Right atrium auricular region (tissue), 2 donors: ENCODE measurements at places on chromosomes 2 and 18. TPM values are rescaled to one million over a fixed set of nuclear protein-coding genes. Genes with fewer than 3 reads are reported as not detected.
A peak's percentile ranks its signal among the peaks of the same experiment; 100 is the strongest.

GRCh38 chr2:223003191-223003590, 48.8 kb upstream of the KCNE4 start:
- DNase-seq, result no peak
- H3K27me3 ChIP-seq, result no peaks in the 10 kb centered on the region

DNA sequence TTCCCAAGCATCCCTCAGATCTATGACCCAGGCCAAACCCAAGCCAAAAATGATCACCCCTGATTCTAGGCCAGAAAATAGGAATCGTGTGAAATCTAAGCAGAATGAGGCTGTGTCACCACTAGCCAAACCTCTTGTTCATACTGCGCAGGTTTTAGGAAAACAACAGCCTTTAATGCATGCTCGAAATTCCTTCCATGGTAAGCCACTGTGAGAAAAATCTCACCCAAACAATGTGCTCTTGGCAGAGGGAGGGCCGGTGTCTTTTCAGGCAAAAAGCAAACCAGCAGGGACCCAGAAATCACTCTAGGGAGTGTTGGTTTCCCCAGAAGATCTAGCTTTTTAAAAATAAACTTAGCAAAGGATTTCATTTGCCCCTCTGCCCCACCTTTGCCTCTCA, 71.2 kb upstream of the FOSL2 start:
- no peak for DNase-seq
- no peak overlapping the region for H3K27ac ChIP-seq
- H3K36me3 ChIP-seq, result no peaks in the 10 kb centered on the region
- H3K4me3 ChIP-seq, result no peak overlapping the region

DNA sequence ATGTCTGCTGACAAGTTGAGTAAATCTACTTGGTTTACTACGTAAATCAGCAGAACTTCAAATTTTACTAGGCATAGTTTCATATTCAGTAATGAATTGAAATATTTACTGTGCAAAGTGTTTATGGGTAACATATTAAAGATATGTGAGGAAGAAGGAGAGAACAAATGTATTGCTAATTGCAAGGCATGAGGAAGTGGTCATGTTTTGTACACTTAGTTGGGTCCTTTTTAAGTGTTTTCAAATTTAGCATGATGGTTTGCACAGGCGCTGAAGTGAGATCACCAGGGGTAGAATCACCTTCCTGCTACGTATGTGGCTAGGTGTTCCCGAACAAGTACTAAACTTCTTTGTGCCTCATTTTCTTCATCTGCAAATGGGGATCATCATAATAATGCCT, 1534.4 kb downstream of the LRP1B start:
- H3K4me1 ChIP-seq, result no peaks in the 10 kb centered on the region
- DNase-seq, result no peak
- H3K27me3 ChIP-seq, result no peaks in the 10 kb centered on the region
- no peak overlapping the region for H3K4me3 ChIP-seq
- no peak overlapping the region for H3K27ac ChIP-seq
- no peaks in the 10 kb centered on the region for H3K36me3 ChIP-seq

DNA sequence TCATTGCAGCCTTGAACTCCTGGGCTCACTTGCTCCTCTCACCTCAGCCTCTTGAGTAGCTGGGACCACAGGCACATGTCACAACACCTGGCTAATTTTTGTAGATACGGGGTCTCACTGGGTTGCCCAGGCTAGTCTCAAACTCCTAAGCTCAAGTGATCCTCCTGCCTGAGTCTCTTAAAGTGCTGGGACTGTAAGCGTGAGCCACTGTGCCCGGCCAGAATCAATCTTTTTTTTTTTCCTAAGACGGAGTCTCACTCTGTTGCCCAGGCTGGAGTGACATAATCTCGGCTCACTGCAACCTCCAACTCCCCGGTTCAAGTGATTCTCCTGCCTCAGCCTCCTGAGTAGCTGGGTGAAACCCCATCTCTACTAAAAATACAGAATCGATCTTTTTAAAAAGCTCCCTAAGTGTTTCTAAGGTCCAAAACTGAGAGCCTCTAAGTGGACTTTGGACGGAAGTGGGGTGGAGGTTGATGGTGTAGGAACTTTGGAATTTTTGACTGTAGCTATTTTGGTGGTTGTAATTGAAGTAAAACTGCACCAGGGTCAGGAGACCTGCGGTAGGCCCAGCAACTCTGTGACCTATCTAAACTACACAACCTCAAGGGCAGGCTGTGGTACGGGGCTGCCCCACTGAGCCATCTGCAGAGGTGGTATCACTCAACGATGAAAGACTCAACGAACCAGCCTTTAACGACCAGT, 82.9 kb downstream of the POLR1A start:
- no peaks in the 10 kb centered on the region for H3K4me1 ChIP-seq
- no peak for DNase-seq
- no peak overlapping the region for H3K27ac ChIP-seq
- no peak overlapping the region for H3K4me3 ChIP-seq
- peaks cover 15% of the 10 kb centered on the region for H3K36me3 ChIP-seq
- no peaks in the 10 kb centered on the region for H3K27me3 ChIP-seq

GRCh38 chr18:66759050-66759828, 155.3 kb upstream of the CDH19 start:
- H3K27ac ChIP-seq, result no peak overlapping the region
- H3K36me3 ChIP-seq, result no peaks in the 10 kb centered on the region
- H3K27me3 ChIP-seq, result no peaks in the 10 kb centered on the region
- no peaks in the 10 kb centered on the region for H3K4me1 ChIP-seq

- H3K4me1 ChIP-seq, result peaks cover 33% of the 10 kb centered on the region
- H3K27ac ChIP-seq, result peak overlapping the region; percentile 44
- no peaks in the 10 kb centered on the region for H3K27me3 ChIP-seq
- H3K36me3 ChIP-seq, result no peaks in the 10 kb centered on the region
- H3K4me3 ChIP-seq, result no peak overlapping the region
Observed at GRCh38 chr2:239463541-239464165, 62.8 kb upstream of the HDAC4 start.

- no peaks in the 10 kb centered on the region for H3K36me3 ChIP-seq
- no peak for DNase-seq
- peaks cover 10% of the 10 kb centered on the region for H3K4me1 ChIP-seq
- no peaks in the 10 kb centered on the region for H3K27me3 ChIP-seq
- peak overlapping the region; percentile 67 for H3K27ac ChIP-seq
Observed at GRCh38 chr2:10101491-10101890, 21.0 kb upstream of the RRM2 start.

GRCh38 chr2:219285894-219286425, 6.8 kb downstream of the DNAJB2 start:
- no peaks in the 10 kb centered on the region for H3K27me3 ChIP-seq
- H3K36me3 ChIP-seq, result peaks cover 42% of the 10 kb centered on the region
- H3K4me3 ChIP-seq, result no peak overlapping the region
- peaks cover 19% of the 10 kb centered on the region for H3K4me1 ChIP-seq
- no peak overlapping the region for H3K27ac ChIP-seq

DNA sequence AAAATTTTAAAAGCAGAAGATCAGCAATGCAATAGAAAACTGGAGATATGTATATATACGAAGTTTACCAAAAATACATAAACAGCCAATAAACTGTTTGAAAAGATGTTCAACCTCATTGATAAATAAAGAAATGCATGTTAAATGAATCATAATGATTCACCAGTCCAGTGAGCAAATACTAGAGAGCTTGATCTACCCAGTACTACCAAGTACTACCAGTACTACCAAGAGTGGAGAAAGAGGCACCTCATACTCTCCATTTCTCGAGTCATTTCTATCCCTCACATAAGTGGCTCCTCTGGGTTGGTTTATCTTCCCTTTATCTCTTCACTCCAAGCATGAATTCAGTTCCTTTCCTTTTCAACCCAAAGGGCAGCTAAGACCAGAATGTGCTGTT, 138.9 kb downstream of the MREG start:
- no peaks in the 10 kb centered on the region for H3K4me1 ChIP-seq
- no peak overlapping the region for H3K27ac ChIP-seq
- H3K36me3 ChIP-seq, result no peaks in the 10 kb centered on the region
- H3K27me3 ChIP-seq, result no peaks in the 10 kb centered on the region
- H3K4me3 ChIP-seq, result no peak overlapping the region
- no peak for DNase-seq

GRCh38 chr2:163732727-163733126, 3.1 kb downstream of the FIGN start:
- no peaks in the 10 kb centered on the region for H3K36me3 ChIP-seq
- no peak for DNase-seq
- peak overlapping the region; percentile 62 for H3K4me3 ChIP-seq
- H3K4me1 ChIP-seq, result no peaks in the 10 kb centered on the region

DNA sequence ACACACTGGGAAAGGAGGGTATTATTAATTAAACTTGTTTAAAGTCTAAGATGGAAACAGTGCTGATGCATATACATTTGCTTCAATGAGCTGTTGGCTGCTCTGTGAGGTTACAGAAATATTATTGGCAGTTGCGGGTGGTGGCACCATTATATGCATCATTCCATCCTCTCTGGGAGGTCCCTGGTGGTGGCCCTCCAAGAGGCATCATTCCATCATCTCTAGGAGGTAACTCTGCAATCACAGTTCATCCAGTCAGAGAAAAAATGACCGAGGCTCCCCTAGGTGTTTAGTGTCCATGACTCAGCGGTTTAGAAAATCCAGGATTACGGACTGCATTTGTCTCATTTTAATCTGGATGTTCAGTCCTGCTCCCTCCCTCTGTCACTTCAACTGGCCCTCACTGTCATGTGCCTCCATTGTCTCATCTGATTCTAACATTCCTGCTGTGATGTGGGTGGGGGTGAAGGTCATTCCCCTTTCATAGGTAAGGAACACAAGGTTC, 15.4 kb downstream of the AFF3 start:
- H3K27ac ChIP-seq, result no peak overlapping the region
- no peak for DNase-seq
- H3K27me3 ChIP-seq, result no peaks in the 10 kb centered on the region

- peaks cover 13% of the 10 kb centered on the region for H3K27me3 ChIP-seq
- no peak within 1 kb of the TSS for H3K27ac ChIP-seq
- H3K4me3 ChIP-seq, result peak within 1 kb of the TSS; percentile 45
- no peak for DNase-seq
- H3K4me1 ChIP-seq, result peaks cover 28% of the 10 kb centered on the region
Observed at GRCh38 chr18:72867746-72868584, at the start of gene NETO1. NETO1 (minus strand) TSS chr18:72867987; CDS start chr18:72867291, 696 bp downstream.

DNA sequence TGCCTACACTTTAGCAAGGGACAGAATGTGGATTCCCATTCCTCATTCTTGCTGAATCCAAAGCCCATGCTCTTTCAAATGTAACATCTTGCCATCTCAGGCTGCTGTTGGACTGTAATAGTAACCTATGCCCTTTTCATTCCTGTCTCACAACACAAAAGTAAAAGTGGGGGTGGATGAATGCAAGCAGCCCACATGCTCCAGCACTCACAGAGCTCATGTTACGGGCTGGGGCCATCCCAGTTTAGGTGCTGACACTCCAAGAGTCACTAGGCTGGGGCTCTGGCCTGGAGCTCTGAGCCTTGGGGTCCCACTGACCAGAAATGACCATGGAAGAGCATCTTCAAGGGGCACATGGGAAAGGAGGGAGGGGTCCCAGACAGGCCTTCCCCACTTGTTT, 47.6 kb downstream of the CCBE1 start:
- DNase-seq, result peak; percentile 44
- H3K4me3 ChIP-seq, result no peak overlapping the region

DNA sequence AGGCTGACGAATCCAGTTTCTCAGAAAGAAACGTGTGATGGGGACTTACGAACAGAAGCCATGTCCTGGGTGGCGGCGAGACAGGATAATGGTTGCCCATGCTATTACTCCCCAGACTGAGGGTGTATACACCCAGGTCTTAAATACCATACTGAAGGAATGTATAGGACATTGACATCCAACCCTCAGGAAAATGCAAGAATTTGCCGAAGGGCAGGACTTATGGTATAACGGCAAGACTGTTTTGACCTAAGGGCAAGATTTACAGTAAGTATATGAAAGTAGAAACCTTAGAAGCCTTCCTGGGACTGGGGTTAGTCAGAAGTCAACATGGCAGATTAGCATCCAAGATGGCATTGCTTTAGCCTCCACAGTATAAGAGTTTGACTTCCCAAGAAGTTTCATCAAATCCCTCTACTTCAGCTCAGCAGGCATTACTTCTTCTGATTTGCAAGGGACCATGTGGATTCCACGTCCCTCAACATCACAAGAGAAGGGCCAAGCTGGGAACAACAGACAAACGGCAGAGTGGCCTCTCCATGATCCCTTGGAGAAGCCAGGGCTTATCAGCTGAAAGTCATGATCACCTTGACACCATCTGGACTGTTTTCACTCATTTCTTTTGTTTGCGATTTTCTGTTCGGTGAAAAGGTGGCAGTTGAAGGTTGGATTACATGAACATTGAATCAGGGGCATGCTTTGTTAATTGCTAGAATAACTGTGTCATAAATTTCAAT, 21.1 kb downstream of the ST3GAL5 start:
- DNase-seq, result no peak
- no peak overlapping the region for H3K4me3 ChIP-seq
- no peaks in the 10 kb centered on the region for H3K36me3 ChIP-seq
- no peak overlapping the region for H3K27ac ChIP-seq
- no peaks in the 10 kb centered on the region for H3K4me1 ChIP-seq

- H3K4me3 ChIP-seq, result peak overlapping the region; percentile 91
- H3K27me3 ChIP-seq, result no peaks in the 10 kb centered on the region
- DNase-seq, result no peak
- no peaks in the 10 kb centered on the region for H3K4me1 ChIP-seq
- peak overlapping the region; percentile 94 for H3K27ac ChIP-seq
- peaks cover 58% of the 10 kb centered on the region for H3K36me3 ChIP-seq
Observed at GRCh38 chr18:49486606-49486952, 455 bp downstream of the C18orf32 start.

- no peak overlapping the region for H3K4me3 ChIP-seq
- H3K27ac ChIP-seq, result no peak overlapping the region
- no peaks in the 10 kb centered on the region for H3K27me3 ChIP-seq
Observed at GRCh38 chr2:239728751-239729150, 296.4 kb downstream of the NDUFA10 start.

DNA sequence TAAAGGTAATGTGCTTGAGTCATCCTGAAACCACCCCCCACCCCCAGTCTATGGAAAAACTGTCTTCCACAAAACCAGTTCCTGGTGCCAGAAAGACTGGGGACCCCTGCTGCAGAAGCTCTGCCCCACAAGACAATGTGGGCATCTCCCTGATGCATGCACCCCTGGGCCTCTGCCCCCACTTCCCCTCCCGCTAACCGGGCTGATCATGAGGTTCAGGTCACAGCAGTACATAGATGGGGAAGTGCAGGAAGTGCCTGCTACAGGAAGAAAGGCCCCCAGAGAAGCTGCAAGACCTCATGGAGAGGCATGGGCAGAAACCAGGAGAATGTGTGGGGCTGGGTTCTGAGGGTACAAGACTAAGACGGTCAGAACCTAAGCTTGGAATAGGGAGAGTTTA, 243.4 kb upstream of the ID2 start:
- H3K4me1 ChIP-seq, result no peaks in the 10 kb centered on the region
- H3K4me3 ChIP-seq, result no peak overlapping the region
- H3K27ac ChIP-seq, result peak overlapping the region; percentile 61
- no peaks in the 10 kb centered on the region for H3K27me3 ChIP-seq
- DNase-seq, result peak; percentile 52
- no peaks in the 10 kb centered on the region for H3K36me3 ChIP-seq

- DNase-seq, result no peak
- no peaks in the 10 kb centered on the region for H3K4me1 ChIP-seq
- no peak overlapping the region for H3K27ac ChIP-seq
- no peak overlapping the region for H3K4me3 ChIP-seq
- no peaks in the 10 kb centered on the region for H3K36me3 ChIP-seq
Observed at GRCh38 chr2:173783382-173783781, 181.8 kb downstream of the SP3 start.

Gene LYPD6
- total RNA-seq, result 1.2 TPM

Gene OTOS
- not detected for total RNA-seq

Gene ACKR3
- total RNA-seq, result 49.7 TPM

Gene SPATA3
- total RNA-seq, result not detected

Gene MMADHC
- 90.5 TPM for total RNA-seq

Gene RAB11FIP5
- 28.6 TPM for total RNA-seq

Gene MGAT4A
- 37.4 TPM for total RNA-seq

Gene CD8B2
- total RNA-seq, result not detected
